ENCODE measurements at places on chromosomes 11 and 22.

DNA sequence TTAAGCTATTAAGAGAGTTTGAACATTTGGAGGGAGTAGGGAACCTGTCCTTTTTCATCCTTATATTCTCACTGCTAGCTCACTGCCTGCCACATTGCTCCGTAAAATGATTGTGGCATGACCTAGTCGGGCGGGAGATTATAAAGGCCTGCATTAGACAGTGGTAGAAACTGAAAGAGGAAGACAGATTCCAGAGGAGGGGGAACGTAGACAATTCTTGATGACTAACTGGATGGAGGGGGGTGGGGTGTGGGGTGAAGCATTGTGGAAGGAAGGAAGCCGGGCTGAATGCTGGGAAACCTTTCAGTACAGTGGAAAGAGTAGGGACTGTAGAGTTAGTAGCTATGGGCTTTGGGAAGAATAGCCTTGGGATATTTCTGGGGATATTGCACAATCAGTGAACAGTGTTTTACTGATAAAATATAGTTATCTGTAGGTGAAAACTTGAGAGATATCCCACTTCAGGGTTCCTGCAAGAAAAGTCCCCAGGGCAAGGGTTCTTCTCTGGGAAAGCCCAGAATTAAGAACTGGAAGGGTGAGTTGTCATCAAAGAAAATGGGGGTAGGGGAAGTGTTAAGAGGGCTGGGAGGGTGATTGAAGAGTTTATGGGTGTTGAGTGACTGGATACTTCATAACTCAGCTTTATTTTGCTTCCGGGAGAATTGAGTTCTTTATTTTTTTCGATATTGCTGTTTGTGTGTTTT, 2.1 kb downstream of the MED15 start:
- peak; percentile 89 for DNase-seq

DNA sequence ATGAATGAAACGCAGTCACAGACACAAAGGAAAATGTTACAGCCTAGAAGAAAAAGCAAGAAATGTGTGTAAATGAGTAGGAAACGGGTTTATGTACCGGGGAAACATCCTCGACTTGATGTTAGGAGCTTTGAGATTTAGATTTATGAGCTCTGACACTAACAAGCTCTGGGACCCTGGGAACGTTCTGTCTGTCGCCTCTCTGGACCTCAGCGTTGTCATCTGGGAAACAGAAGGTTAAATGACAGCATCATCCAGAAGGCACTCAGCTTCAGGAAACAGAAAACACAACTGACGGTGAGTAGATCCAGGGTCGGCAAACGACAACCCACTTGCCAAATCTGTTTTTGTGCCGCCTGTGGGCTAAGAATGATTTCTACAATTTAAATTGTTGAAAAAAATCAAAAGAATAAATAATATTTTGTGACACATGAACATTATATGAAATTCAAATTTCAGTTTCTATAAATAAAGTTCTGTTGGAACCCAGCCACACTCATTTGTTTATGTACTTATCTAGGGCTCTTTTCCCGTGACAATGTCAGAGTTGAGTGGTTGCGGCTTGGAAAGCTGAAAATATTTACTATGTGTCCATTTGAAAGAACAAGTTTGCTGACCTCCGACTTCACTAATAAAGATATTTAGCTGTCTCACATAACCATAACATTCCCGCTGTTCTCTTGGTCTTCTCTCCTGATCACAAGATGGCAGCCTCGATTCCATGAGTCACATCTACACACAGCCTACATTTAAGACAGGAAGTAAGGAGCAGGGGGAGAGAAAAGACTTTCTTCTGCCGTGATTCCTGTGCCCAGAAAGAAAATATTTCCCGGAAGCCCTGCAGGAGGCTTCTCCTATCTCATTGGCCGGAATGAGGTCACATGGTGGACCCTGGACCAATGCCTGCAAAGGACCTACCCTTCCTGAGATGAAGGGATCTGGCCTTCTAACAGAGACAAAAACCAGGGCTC, 47.1 kb upstream of the SYT13 start:
- no peak for DNase-seq

GRCh38 chr11:100501450-100501849, 185.6 kb upstream of the ARHGAP42 start:
- DNase-seq, result no peak

DNA sequence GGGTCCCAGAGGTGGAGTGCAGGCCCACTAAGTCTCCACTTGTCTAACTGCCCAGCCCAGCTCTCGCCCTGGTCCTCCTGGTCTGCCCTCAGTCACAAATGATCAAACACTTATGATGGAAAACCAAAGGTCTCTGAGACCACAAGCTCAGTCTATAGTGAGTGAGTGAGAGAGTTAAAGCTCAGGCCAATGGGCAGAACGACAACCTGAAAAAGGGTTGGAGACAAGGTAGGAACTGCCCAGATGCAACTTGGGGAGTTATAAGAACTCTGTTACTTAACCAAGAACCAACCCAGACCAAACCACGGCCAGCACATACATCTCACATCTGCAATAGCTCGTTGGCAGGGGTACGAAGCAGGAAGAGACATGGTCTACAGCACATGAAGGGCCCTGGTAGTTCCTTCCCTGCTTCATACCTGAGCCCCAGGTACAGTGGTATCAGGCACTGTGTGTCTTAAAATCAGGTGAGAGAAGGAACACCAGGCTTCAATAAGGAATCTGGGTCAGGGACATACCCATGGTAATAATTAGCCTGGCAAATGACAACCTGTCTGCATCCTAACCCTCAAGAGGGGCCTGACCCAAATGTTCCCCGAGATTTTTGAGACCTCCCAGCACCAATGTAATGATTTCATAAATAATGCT, 35.7 kb downstream of the SERPIND1 start:
- DNase-seq, result no peak

DNA sequence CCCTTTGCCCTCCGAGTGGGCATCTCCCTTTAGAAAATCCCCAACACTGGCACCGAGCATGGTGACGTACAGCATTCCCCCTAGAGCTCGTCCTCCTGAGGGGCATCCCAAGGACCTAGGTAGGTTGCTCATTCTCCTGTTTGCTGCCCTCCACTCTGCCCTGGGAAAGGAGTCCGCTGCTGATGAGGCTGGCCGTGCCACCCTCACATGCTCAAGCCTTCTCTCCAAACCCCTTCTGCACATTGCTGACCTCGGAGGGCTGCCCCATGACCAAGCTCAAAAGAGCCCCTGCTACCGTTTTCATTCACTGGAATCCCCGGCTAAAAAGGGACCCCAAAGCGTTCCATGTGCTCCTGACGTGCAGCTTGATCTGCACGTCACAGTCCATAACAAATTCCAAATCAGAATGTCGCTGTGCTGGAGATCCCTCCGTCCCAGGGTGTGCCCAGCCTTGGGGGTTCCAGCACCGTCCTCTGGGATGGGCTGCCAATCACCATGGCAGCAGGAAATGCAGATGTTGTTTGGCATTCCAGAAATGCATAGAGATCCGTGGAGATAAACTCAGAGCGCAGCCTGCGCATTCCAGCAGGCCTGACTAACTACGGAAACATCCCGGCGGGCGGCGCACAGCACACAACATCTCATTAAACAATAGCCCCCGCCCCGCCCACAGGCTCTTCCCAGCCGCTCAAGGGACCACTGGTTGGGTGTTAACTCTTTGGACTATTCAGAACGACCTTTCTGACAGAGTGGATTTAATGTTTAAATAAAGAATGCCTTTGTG, 26.3 kb upstream of the GNB1L start:
- DNase-seq, result peak; percentile 72

DNA sequence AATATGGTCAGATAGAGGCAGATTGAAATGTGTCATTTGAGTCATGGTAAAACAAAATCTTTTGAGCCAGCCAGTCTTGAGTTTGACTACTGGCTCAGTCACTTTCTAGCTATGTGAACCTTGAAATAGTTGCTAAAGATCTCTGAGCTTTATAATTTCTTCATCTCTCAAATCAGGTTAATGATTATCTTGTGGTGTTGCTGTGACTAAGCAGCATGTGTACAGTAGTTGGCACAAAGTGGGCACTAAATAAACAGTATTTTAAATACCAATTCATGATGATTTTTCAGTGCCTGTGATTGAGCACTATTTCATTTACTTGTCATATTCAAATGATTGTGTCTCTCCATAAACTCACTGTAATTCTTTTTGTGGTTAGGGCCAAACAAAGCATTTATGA, 70.8 kb downstream of the RAB38 start:
- DNase-seq, result no peak

DNA sequence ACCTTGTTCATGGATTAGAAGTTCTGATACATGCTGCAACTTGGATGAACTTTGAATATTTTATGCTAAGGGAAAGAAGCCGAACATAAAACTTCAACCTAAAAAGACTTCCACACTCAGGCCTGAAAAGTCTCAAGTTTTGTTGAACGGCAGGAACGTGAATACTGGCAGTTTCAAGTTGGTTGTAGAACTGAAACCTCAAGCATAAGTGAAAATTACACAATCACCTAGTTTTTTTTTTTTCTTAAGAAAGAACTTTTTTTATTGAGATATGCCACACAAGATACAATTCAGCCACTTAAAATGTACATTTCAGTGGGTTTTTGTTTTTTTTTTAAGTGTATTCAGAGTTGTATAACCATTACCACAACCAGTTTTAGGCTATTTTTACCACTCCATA, 50.8 kb upstream of the ADORA2A start:
- no peak for DNase-seq

GRCh38 chr11:95359341-95359663, 128.3 kb upstream of the SESN3 start:
- no peak for DNase-seq

DNA sequence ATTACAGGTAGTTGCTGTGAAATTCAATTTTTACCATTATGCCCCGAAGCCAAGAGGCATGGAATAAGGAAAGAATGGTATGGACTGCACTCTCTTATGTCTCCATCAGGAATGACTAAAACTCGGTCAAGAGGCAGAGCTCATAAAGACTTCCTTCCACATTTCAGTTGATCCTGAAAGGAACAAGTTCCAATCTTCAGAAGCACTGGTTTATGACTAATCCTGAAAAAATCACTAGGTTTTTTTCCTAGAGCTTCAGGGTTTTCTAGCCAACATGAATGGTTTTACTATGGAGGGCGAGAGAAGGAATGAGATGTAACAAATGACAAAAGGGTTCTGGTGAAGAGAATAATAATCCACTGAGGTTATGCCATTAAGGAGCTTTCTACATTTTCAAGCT, 832.2 kb downstream of the NTM start:
- no peak for DNase-seq

- no peak for DNase-seq
Measured at GRCh38 chr11:72864702-72865655, 50.8 kb downstream of the ATG16L2 start.

DNA sequence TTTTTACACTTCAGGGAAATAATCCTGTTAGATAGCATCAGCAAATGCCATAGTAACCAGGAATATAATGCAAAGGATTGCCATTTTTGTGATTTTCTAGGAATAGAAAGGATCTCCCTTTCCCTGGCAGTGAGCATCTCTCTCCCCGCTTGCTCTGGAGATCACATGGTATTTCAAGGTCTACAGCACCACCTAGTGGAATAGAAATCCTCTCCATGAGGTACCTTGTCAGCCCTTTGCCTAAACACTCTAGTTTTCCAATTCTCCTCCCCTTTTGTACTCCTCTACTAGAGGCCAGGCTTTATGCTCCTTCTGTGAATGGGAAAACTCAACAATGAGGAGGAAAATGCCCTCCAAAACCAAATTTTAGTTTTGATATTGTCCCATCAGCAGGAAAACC, 78.4 kb downstream of the XRRA1 start:
- no peak for DNase-seq

GRCh38 chr11:86675017-86675416, 2.6 kb upstream of the ME3 start:
- no peak for DNase-seq

- no peak for DNase-seq
Measured at GRCh38 chr11:126061707-126062678, 673 bp downstream of the CDON start.

DNA sequence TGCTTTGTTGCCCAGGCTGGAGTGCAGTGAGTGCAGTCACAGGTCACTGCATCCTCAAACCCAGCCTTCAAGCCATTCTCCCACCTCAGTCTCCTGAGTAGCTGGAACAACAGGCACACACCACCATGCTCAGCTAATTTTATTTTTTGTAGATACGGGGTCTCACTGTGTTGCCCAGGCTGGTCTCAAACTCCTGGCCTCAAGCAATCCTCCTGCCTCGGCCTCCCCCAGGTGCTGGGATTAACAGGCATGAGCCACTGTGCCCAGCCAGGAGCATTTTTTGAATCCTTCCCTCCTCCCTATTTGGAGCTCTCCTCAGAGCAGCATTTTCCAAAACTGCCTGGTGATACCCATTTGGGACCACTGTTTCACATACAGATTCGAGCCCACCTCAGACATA, 77.2 kb downstream of the NCAPD3 start:
- DNase-seq, result no peak

DNA sequence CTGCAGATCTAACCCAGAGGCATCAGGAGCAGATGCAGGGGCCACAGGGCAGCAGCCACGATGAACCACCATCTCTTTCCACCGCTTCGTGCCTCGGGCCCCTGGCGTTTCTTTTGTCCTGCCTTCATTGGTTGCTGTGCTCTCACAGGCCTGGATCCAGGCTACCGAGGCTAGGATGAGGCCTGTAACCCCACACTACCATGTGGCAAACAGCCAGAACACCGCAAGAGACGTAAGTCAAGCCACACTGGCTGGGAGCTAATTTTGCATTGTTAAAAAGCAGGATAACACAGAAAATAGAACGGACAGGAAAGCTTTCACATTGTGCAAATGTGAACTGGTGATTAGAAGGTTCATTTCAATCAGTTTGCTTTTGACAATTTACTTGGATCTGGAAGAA, 15.7 kb upstream of the ARFGAP3 start:
- DNase-seq, result no peak

DNA sequence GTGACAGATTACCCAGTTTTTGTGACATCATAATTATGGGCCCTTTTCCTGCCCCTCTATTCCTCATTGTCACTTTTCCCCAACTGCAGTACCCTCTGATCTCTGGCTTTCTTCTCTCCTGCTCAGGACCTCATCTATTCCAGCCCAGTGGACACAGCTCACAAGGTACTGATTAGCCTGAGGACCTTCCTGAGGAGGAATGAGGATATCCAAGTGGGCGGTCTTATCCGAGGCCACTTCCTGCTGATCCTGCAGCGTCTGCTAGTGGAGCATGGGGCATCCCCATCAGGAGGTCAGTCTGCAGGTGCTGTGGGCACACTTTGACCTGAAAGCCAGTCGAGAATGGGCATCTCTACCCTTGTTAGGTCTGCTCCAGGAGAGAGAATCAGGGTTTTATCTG, 24.5 kb upstream of the CCDC134 start:
- DNase-seq, result peak; percentile 5

DNA sequence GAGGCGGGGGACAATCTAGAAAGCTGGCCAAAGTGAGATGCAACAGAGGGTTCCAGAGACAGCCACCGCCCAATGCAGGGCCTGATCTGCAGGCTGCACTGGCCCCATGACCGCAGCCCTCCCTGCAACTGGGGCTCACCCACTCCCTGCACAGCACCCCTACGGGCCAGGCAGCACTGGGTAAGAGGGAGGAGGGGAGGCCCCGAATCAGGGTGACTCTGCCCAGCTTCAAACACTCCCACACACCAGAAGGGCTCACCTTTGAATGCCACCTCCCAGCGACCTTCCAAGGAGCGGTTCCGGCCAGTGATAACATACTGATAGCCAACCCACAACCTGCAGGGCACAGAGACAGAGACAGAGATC, 59.3 kb downstream of the DGCR2 start:
- DNase-seq, result peak; percentile 6

All from cardiac septum (tissue), 1 donor.